Esophagus squamous epithelium (tissue), 5 donors: ENCODE measurements at places on chromosomes 16 and 17.

- no peak for DNase-seq
Measured at GRCh38 chr16:8818504-8819270, 21.0 kb downstream of the PMM2 start.

DNA sequence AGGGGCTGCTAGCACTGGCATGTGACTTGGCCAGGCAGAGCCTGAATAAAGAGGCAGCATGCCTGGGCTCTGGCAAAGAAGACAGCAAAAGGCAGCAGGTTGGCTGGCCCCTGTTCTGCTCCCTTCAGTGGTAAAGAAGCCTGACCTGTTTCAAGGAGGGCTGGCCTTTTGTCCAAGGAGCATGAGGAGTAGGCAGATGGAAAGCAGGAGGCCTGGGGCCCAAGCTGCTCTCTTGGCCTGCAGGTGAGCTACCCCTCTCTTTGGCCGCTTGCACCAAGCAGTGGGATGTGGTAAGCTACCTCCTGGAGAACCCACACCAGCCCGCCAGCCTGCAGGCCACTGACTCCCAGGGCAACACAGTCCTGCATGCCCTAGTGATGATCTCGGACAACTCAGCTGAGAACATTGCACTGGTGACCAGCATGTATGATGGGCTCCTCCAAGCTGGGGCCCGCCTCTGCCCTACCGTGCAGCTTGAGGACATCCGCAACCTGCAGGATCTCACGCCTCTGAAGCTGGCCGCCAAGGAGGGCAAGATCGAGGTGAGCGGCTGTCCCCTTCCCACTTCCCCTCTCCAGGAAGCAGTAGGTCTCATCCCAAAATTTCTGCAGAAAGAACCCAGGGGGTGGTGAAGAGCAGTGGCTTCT lies 8.0 kb downstream of the TRPV2 start:
- DNase-seq: no peak

- no peak for DNase-seq
Measured at GRCh38 chr16:29860218-29860617, 2.8 kb downstream of the CDIPT start.

DNA sequence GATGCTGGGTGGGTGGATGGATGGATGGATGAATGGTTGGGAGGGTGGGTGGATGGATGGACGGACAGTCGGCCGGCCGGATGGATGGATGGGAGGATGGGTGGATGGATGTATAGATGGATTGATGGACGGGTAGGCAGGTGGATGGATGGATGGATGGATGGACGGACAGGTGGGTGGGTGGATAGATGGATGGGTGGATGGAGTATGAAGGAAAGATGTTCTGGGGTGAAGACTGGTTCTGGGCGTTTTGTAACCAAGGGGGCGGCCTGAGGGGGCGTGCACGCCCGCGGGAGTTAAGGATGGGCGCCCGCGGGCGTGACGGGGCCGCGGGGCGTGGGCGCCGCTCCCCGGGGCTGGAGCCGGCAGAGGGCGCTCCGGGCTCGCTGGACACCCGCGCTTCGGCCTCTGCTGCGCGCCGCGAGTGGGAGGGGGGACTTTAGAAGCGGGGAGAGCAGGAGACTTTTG lies at the start of gene NECAB2:
Gene NECAB2, plus strand, starts transcription at position 407 of the 468 bp plus-strand sequence. CDS start 405 bp downstream, outside the sequence.
- DNase-seq: no peak

GRCh38 chr16:69747115-69747514 lies 7.6 kb downstream of the NOB1 start:
- DNase-seq: no peak

GRCh38 chr17:2978116-2978515 lies 85.3 kb downstream of the OR1D5 start:
- DNase-seq: no peak

- DNase-seq: no peak
Measured at GRCh38 chr17:76240461-76241203, at the start of gene RNF157. RNF157 (minus strand) TSS chr17:76240493; CDS start chr17:76240240, 253 bp downstream.

- no peak for DNase-seq
Measured at GRCh38 chr17:36899250-36900159, 37.8 kb upstream of the LHX1 start.

DNA sequence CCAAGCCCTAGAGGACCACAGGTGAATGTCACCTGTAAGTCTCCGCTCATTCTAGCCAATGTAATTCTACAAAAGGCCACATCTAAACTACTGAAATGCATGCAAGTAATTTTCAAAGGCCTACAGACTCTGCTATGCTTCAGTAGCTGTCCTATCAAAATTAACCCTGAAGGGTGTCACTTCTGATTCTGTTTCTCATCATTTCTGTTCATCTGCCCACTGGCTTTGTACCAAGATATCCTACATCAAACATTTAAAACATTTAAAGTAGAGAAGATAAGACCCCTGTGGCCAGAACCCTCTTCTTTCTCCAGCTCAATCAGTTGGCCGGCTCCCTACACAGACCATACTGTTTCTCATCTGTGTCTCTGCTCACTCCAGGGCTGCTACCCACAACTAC lies 21.5 kb downstream of the PHF12 start:
- DNase-seq: no peak

DNA sequence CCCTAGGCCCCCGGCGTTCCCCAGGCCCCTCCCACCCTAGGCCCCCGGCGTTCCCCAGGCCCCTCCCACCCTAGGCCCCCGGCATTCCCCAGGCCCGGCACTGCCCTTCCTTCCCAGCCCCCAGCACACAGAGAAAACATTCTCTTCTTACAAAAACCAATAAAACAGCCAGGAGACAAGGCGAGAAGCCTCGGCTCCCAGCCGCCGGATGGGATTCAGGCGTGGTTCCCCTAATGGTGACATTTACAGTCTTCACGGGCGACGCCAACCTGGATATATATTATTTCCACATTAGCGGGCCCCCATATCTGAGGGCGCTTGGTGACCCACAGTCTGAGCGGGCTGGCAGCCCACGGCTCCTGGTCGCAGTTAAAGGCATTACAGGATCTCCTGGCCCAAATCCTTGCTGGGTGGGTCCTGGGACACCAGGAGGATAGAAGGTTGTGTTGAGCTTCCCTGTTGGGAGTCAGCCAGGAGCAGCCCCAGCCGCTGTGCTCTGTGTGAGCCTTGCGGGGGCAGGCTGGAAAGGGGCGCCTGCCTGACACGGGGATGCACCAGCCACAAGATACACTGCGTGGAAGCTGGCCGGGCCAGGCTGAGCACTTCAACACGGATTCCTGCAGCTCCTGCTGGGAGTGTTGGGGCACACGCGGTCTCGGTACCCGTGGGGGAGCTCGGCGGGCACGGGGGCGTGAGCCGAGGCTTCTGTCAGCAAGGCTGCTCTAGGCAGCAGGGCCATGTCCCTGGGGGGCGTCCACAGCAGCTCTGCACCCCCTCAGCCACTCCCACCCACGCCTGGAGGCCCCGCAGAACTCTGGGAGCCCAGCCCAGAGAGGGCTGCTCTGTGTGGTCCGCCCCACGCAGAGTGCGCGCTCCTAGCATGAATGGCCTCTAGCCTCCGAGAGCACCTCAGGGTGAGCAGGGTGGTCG lies 83.7 kb downstream of the LMF1 start:
- no peak for DNase-seq

DNA sequence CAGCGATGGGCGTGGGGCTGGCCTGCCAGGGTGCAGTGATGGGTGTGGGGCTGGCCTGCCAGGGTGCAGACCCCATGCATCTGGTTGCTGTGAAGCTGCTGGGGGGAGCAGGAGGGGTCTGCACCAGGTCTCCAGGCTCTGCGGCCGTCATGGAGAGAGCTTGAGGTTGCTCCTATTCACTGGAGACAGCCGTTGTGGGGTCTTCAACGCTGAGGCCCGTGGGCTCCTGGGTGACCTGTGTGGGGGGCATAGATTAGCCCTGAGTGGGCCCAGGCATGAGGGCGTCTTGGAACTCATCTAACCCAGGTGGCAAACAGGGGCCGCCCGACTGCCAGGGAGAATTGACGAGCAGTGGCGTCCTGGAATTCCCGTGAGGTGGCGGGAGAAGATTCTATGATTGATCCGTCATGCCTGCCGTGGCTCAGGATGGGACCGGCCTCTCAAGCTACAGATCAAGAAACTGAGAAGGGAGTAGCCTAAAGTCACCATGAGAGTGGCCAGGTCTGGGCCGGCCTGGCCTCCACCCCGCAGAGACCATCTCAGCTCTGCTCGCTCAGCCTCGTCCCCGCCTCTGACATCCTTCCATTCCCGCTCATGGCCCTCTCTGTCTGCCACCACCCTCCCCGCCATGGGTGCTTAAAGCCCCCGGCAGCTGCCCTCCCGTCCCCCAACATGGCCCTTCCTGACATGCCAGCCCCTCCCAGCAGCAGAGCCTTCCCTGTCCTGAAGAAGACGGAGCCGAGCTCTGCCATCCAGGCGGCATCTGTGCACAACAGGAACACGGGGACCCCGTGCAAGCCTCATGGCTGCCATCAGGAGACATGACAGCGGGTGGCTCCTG lies 50.7 kb upstream of the ACSF3 start:
- DNase-seq: no peak

DNA sequence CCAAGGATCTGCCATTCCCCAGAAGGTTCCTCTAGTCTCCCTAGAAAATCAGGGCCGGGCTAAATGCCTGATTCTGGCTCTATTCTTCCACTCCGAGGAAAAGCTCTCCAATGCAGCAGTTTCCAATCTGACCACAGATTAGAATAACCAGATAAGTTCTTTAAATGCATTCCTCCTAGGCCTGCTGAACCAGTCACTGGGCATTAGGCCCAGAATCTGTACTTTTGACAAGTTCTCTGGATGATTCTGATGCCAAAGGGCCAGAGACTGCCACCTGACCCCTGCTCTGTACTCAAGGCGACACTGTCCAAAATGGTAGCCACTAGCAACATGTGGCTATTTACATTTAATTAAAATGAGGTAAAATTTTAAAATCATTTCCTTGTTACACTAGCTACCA lies 22.3 kb downstream of the MAP3K14 start:
- no peak for DNase-seq
